ENCODE measurements at places on chromosomes 4 and X.

- no peak for DNase-seq
These were observed 37.4 kb downstream of the MGARP start for GRCh38 chr4:139242511-139243051.

DNA sequence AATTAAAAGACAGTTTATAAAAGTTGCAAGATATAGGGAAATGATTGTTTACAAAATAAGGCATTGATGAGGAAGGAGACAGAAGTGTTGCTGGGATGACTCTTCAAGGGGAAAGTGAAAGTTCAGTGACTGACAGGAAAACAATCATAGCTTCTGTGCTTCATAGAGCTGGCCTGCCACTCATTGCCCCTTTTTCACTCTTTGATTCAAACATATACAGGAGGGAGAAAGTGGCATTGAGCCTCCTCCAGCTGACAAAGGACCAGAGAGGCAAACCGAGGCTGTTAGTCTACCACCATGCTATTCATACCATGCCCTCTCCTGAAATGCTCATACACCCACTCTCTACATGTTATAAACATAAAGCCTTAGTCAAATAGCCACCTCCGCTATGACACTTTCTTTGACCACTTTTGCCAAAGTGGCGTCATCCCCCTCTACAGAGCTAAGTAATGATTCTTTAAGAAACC is 79.2 kb upstream of the ATOH1 start:
- no peak for DNase-seq

DNA sequence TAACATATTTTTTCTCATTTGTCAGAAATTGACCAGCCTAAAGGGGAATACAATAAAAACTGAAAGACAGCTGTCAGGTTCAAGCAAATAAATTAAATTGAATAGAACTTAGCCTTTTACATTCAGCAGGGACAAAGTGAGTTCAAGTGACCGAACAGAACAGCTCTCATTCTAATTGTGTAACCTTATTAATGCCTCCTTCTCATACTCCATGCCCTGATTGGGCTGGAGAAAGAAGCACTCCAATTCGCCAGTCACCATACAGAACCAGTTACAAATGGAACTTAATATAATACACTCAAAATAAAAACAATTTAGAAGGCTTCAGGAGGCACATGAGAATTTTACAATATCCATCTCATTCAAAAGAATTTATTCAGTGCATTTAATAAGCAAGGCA is 8.0 kb downstream of the PPP3CA start:
- DNase-seq, result no peak

DNA sequence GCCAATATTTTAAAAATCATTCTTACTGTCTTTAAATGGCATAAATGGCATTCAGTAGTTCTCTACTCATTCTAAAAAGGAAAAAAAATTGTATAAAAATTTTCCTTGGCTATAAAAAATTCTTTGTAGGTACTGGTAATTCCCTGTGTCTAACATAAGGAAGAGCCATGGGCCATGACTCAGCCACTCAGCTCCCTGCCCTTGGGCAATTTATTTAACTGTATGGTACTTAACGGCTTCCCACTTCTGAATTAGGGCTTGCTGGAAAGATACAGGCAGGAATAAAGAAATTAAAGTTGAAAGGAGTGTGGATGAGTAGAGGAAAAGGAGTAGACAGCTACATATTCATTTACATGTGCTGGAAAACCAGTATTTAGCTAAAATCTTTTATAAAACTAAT is 30.6 kb downstream of the ABHD18 start:
- no peak for DNase-seq

DNA sequence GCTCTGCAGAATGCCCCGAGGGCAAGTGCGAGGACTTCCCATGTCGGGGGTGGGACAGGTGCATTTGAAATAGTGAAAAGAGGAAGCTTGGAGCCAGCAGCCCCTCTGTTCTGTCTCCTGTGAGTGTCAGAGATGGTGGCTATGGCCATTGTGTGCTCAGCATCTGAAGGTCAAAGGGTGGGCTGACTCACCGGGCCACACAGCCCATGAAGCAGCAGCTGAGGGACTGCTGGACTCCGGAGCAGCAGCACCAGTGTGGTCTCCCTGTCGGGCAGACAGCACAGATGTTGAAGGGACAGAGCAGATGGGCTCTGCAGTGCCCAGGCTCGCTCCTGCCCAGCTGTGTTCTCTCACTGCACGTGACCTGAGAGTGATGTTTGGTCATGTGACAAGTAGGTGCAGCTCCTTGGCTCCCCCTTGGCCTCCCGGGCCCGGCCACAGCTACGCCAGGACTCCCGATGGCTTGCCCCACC is 53.5 kb downstream of the TBC1D14 start:
- no peak for DNase-seq

DNA sequence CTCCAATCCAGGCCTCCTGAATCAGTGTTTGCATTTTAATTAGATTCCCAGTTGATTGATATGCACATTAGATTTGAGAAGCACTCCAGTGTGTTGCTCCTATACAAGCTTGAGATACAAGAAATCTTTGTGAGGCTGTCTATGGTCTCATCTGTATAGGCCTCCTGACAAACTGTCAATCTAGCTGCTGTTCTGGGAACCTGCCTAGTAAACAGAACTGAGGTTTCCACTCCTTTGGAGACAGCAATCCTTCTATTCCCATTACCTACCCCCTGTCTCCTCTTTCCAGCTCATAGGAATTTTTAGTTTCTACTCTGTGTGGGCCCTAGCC is 306.1 kb upstream of the EMCN start:
- DNase-seq, result no peak

DNA sequence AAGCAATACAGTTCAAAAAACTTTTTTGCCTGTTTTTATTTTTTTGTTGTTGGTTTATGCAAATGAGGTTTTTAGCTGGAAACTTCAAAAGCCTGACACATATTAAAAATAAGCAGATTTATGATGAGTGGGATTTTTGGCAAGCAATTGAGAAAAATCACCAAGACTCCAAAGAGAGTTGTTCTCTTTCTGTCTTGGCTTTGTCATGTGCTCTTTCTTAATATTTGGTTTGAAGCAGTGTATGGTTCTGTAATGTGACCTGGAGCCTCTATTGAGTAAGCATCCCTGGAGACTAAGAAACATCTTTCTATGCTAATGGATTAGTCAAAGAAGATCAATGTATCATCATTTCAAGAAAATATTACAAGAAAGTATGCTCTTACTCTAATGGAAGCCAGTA is 11.7 kb downstream of the TRIM2 start:
- no peak for DNase-seq

DNA sequence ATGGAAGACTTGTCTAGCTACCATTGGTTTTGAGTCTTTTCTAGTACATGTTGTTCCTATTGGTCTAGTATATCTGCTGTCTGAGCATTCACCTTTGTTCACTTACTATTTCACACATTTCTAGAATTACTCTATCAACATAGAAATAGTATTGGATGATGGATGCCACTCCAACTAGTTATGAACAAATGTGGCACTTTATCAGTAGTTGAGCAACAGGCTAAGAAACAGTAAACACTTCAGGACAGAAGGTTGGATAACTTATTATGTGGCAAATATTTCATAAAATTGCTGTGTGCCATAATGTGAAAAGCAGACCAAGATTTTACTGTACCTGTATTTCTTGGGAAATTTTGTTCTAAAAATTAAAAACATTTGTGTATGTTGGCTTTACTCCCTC is 42.4 kb upstream of the GLRA3 start:
- DNase-seq, result no peak

GRCh38 chr4:34323549-34324320 is 1920.6 kb downstream of the ARAP2 start:
- DNase-seq, result no peak

- DNase-seq, result no peak
These were observed 168.8 kb downstream of the RELL1 start for GRCh38 chr4:37517326-37517725.

- DNase-seq, result no peak
These were observed 67.7 kb downstream of the DCLK2 start for GRCh38 chr4:150145946-150146340.

DNA sequence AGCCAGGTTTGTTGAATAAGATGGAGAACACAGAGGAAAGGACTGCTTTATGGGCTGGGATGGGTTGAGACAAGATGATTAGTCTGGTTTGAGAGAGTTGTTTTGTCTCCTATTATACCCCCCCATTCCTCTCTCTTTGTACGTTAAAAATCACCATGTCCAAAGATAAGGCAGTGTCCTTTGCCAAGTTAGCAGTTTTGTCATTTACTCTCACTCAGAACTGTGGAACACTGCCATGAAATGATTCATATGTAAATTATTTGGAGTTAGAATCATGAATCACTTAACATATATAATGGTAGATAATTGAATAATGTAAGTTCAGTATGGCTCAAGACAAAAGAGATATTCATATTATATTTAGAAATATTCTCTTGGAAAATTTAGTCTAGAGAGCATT is 151.3 kb downstream of the DCLK2 start:
- no peak for DNase-seq

DNA sequence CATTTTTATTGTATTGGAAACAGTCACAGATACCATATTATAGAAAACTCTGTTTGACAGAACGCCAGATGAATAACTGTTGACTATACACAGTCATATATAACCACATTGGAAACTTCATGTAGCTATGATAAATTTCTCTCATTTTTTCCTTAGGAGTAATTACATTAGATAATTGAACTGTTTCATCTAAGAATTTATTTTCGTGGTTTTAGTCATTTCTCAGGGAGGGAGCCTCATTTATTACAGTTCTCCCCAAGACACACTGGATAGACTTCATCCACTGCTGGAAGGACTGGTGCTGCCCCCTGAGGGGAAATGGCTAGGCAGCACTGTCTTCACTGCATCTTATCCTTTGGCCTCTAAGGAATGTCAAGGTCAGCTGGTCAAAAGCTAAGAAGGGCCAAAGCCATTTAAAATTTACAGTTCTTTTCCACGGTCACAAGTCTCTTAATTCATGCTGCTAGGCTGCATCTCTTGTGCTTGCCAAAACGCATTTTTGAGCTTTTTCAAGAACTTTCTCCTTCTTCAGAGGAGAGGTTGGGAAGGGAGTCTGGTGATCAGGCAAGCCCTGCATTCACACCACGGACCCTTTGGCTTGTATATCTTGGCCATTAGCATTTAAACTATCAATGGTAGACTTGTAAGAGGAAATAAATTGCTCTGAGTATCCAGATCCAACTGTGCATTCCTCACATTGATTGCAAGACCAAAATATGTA is 145.1 kb downstream of the CBR4 start:
- DNase-seq, result no peak

DNA sequence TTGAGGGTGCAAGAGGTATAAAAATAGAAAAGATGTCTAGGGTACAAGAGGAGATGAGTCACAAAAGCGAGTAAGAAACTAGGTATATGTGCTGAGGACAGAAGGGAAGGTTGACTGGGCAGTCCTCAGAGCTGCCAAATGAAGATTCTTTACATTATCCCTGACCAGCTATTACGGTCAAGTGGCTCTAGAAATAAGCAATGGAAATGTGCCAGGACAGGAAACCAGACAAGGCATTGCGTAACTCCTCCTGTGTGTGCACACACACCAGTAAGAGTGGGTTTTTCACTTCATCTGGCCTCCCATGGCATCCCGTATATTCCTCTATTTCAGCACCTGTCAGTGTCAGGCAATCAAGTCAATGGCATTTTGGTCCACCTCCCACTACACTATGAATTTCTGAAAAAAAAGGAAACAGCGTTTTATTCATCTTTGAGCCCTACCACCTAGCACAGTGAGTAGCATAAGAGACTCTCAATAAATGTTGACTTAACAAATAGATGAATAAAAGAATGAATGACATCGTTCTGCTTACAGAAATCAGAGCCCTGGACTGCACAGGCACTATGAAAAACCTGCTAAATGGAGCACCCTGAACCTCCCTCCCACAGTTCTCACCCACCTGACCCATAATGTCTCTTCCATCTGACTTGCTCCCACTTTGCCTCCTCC is 62.6 kb upstream of the KLF3 start:
- DNase-seq, result no peak

GRCh38 chrX:39018541-39018940 is 217.3 kb downstream of the MID1IP1 start:
- no peak for DNase-seq

DNA sequence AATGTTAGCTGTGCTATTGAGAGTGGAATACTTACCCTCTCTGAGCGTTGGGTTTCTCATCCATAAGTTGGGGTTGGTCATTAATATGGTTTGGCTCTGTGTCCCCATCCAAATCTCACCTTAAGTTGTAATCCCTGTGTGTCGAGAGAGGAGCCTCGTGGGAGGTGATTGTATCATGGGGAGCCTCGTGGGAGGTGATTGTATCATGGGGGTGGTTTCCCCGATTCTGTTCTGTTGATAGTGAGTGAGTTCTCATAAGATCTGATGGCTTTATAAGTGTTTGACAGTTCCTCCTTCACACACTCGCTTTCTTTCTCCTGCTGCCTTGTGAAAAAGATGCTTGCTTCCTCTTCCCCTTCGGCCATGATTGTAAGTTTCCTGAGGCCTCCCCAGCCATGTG is 391.1 kb downstream of the FAM133A start:
- no peak for DNase-seq

GRCh38 chr4:169621731-169622492 is 1.5 kb downstream of the CLCN3 start:
- no peak for DNase-seq

DNA sequence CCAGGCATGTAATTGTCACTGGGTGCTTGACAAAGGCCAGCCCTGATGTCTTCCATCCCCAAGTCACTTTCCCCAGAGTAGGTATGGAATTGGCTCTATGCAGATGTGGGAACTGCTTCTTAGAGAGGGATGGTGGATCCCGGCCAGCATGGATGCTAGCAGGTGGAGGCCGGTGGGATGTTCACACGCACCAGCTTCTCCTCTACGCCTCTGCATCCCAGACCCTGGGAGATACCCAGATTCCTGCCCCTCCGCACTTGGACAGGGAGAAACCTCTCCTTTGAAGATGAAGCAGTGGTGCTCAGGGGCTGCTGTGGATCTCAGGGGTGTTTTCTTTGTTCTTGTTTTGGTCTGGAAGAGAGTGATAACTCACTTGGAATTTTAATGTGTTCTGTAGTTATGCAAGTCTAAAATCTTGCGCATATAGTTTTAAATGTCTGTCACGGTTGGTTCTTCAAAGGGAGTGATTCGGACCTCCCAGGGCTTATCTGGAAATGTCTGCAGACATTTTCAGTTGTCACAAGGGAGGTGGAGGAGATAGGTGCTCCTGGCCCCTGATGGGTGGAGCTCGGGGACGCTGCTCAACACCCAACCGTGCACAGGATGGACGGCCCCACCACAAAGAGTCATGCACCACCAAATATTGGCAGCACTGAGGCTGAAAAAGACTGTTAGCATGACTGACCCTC is 308.0 kb downstream of the DHRSX start:
- DNase-seq, result no peak

- no peak for DNase-seq
These were observed 8.5 kb downstream of the RAPGEF2 start for GRCh38 chr4:159111416-159111815.

GRCh38 chr4:136036744-136037143 is 1495.5 kb downstream of the PCDH18 start:
- DNase-seq, result no peak

GRCh38 chr4:71833232-71833900 is 49.5 kb upstream of the GC start:
- DNase-seq, result no peak

DNA sequence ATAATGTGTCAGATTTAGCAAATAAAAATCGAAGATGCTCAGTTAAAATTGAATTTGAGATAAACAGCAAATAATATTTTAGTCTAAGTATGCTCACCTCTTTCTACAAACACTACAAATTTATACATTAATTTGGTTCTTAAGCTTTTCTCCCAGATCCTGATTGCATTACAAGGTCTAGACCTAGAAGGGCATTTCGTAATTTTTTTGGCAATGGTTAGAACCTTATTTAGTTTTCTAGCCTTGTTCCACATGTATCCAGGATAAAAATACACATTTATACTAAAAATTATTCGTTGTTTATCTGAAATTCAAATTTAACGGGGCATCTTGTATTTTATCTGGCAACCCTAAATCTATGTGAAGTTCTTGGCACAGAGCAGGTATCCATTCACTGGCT is 2.5 kb upstream of the CDKL5 start:
- DNase-seq, result no peak

All from thoracic aorta (tissue), 2 donors.